Inflammatory macrophage (primary cell): ENCODE measurements at places on chromosomes 6 and 20.

- peak; percentile 5 for DNase-seq
These were observed at the start of gene SLC22A23 for GRCh38 chr6:3456898-3457709. Gene SLC22A23, minus strand, starts transcription at chr6:3457050. Its CDS starts 491 bp downstream, at chr6:3456559.

- no peak for DNase-seq
These were observed 11.6 kb upstream of the ADAM33 start for GRCh38 chr20:3693376-3693775.

- DNase-seq: no peak
These were observed 242.5 kb downstream of the LRFN2 start for GRCh38 chr6:40344566-40345167.

GRCh38 chr20:1370548-1371110 is 22.2 kb downstream of the FKBP1A start:
- DNase-seq: no peak

- no peak for DNase-seq
These were observed 37.9 kb downstream of the ZC3H12D start for GRCh38 chr6:149446791-149447376.

DNA sequence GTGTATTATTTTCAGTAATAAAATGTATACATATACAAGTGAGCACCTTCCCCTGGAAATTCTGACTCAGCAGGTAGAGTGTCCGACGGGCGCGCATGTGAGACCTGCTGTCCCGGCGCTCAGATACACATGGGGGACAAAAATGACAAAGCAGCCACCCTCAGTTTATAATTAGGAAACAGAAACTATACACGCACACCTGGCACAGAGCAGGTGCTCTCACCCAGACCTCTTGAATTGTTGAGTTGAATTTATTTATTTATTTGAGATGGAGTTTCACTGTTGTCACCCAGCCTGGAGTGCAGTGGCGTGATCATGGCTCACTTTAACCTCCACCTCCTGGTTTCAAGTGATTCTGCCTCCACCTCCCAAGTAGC is 180.4 kb downstream of the ZDHHC14 start:
- DNase-seq: no peak

GRCh38 chr6:53159558-53159957 is 10.9 kb upstream of the GCM1 start:
- no peak for DNase-seq

DNA sequence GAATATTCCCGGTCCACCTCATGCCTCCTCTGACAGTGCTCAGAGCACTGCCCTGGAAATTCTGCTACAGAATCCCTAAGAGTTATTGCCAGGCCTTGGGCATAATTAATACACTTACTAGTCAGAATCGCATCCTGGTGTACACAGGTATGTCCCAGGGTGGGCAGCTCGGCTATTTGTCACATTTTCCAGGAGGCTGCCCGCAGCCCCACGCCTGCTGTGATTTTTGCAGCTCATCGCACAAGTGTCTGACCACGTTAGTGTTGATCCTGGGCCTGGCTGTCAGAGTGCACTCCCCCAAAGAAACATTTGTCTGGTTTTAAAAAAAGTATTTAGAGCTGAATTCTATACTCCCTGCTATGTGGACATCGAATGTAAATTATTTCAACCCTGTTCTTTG is 105.4 kb downstream of the CD83 start:
- DNase-seq: no peak

GRCh38 chr6:94501516-94501915 is 1075.8 kb upstream of the MANEA start:
- peak; percentile 18 for DNase-seq

GRCh38 chr6:144423167-144423566 is 138.0 kb downstream of the UTRN start:
- no peak for DNase-seq

GRCh38 chr6:137638926-137639706 is 144.9 kb upstream of the OLIG3 start:
- no peak for DNase-seq

- DNase-seq: no peak
These were observed 284.2 kb downstream of the LRFN2 start for GRCh38 chr6:40302856-40303454.

- no peak for DNase-seq
These were observed 81.9 kb upstream of the CEP162 start for GRCh38 chr6:84309336-84309735.

DNA sequence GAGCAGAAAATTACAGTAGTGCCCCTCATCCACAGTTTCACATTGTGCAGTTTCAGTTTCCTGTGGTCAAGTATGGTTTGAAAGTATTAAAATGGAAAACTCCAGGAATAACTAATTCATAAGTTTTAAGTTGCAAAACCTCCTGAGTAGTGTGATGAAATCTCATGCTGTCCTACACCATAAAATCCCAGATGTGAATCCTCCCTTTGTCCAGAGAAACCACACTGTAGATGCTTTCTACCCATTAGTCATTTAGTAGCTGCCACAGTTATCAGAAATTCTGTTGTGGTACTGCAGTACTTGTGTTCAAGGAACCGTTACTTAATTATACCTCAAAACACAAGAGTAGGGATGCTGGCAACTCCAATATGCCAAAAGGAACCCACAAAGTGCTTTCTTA is 74.7 kb downstream of the PTCHD4 start:
- DNase-seq: no peak

GRCh38 chr20:11137688-11138087 is 463.9 kb upstream of the JAG1 start:
- no peak for DNase-seq

DNA sequence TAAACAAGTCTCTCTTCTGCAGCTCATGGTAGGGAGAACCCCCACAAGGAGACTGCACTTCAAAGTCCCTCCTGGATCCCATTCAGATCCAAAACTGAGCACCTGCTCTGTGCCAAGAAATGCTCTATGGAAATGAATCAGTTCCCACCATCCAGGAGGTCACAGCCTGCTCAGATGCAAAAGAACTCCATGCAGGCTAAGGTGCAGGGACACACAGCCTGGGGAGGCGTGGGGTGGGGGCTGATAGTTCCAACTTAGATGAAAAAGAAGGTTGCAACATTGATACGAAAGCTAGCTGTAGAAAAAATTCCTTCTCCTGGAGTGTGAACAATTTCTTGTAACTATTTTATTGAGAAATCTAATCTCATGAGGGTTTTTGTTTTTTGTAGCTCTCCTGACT is 111.0 kb upstream of the TMEM170B start:
- no peak for DNase-seq

GRCh38 chr20:20009784-20010253 is 7.3 kb upstream of the NAA20 start:
- DNase-seq: no peak

- DNase-seq: no peak
These were observed 2.5 kb upstream of the FASTKD5 start for GRCh38 chr20:3162080-3162611.

GRCh38 chr6:89509777-89510281 is 76.9 kb downstream of the ANKRD6 start:
- peak; percentile 48 for DNase-seq

GRCh38 chr6:296151-297122 is 4.2 kb downstream of the DUSP22 start:
- no peak for DNase-seq

DNA sequence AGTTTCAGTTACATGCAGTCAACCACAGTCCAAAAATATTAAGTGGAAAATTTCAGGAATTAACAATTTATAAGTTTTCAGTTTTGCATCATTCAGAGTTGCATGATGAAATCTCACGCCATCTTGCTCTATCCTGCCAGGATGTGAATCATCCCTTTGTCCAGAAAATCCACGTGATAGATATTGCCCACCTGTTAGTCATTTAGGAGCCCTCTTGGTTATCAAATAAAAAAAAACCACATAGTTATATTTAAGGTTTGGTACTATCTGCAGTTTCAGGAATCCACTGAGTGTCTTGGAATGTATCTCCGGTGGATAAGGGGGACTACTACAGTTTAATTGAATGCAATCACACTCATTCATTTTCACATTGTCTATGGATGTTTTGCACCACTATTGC is 1249.0 kb upstream of the CITED2 start:
- DNase-seq: no peak

- no peak for DNase-seq
These were observed 73.8 kb downstream of the SASH1 start for GRCh38 chr6:148416330-148416965.

DNA sequence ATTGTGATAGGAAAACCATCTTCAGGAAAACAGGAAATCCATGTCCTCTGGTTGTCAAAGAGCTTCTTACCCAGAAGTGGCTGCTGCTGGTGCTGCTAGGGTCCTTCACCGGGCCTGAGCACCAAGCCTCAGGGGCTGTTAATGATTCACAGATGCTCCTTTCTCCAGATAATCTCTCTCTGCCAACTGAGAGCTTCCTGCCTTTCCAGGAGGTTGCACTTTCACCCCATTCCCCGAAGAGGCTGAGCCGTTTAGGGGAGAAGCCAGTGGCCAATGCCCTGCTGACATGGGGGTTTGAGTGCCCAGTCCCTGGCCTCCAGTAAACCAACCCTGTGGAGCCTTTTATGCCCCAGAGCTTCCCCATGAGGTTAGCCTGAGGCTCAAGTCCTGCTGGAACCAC is 122.4 kb downstream of the CBLN4 start:
- DNase-seq: no peak

- no peak for DNase-seq
These were observed 271.5 kb upstream of the JARID2 start for GRCh38 chr6:14974372-14974771.
